ENCODE measurements at places on chromosomes 11 and 22.

- no peak for DNase-seq
These were observed 117.3 kb upstream of the GRK3 start for GRCh38 chr22:25447067-25447685.

- no peak for DNase-seq
These were observed 58.6 kb downstream of the MICAL3 start for GRCh38 chr22:17965538-17966402.

DNA sequence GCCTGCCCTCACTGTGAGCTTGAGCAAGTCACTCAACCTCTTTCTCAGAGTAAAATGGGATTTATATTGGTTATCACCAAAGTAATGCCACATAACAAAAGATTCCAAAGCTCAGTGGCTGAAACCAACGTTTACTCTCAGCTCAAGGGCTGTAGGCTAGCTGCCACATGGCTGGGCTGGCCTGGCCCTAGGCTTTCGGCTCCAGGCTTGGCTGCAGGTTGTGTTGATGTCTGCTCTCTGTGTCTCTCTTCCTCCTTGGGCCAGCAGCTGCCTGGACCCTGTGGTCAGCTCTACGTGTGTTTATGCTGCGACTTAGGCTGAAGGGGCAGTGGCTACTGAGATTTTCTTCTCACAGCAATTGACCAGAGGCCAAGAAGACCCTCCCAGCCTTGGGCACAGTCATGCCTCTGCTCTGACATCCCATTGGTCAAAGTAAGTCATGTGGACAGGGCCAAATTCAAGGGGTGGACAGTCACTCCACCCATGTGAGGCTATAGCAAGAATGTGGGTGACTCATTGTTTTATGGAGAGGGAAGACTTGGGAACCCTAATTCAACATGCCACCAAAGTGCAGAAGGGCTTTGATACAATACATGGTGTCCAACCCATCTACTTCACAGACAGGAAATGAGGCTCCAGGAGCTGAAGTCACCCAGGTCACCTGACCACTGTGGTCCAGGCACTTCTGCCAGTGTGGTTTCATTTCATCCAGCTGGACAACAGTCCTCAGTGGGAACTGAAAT is 90.6 kb downstream of the TSPAN18 start:
- DNase-seq, result no peak

- no peak for DNase-seq
These were observed 45.4 kb downstream of the GGTLC2 start for GRCh38 chr22:22689621-22690345.

DNA sequence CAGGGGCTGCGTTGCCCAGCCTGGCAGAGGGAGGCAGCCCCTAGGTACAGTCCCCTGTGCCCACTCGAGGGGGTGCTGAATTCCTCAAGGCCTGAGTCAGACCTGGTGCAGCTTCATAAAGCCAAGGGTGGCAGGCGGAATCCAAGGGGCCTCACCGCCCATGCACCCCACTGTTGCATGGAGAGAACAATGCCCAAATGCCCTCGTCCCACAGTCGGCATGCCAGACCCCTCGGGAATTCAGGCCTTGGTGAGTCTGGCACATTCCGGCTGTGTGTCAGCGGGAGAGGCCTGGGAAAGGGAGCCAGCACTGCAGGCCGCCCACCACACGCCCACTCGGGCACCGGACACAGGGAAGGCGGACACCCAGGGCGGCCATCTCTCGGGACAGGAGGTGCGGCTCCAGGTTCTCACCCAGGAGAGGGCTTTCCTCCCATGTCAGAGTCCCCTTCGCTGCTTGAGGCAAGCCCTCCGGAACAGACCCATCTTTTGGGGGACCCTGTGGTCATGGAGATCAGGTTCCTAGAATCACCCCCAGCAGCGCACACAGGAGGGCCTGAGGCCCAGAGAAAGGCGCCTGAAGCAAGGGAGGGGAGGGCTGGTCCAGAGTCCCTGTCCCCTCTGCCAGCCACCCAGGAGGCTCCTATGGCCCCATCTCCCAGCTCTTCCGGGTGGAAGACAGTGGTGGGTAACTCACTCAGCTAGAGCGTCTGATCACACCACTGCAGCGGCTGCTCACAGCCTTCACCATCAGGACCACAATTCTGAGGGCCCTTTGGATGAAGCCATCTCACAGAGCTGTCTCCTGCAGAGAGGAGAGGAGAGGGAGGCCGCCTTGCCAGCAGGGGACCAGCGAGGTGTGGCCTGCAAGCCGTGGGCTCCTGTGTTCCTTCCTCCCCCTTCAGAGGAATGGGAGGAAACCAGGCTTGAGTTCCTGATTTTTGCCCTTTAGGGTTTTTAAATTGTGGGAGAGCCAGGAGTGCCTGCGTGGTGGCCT is 31.6 kb upstream of the KCNQ1OT1 start:
- DNase-seq, result no peak

Measured in stimulated activated CD8-positive, alpha-beta memory T cell treated with anti-CD3 and anti-CD28 coated beads, Interleukin-7, amount 100 ng/mL, for 48 hours (primary cell).